SK-N-SH (cell line): ENCODE measurements at places on chromosomes 4 and X. TPM values are rescaled to one million over a fixed set of nuclear protein-coding genes. Genes with fewer than 3 reads are reported as not detected.

- DNase-seq, result no peak
- no peak overlapping the region for H3K4me3 ChIP-seq
- H3K27me3 ChIP-seq, result peaks cover 23% of the 10 kb centered on the region; the same call in 1 of the 2 replicates
These were observed 7.5 kb upstream of the PDLIM3 start for GRCh38 chr4:185542626-185543315.

DNA sequence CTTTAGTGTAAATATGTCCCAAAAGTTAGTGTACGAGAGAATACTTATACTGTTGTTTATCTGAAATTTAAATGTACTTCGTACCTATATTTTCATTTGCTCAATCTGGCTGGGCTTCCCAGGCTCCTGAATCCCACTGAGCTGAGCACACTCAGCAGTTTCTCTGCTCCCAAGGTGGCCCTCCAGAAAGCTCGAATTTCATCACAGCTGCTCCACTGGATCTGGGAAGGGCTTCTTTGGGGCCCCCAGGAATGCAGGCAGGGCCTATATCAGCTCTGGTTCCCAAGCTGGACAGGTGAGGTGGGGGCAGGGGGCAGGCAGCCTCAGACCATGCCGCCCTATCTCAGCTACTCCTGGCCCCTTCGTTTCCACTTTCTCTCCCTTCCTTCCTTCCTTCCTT, 1.5 kb upstream of the FATE1 start:
- no peak overlapping the region for H3K27ac ChIP-seq
- no peak for DNase-seq
- H3K36me3 ChIP-seq, result no peaks in the 10 kb centered on the region

DNA sequence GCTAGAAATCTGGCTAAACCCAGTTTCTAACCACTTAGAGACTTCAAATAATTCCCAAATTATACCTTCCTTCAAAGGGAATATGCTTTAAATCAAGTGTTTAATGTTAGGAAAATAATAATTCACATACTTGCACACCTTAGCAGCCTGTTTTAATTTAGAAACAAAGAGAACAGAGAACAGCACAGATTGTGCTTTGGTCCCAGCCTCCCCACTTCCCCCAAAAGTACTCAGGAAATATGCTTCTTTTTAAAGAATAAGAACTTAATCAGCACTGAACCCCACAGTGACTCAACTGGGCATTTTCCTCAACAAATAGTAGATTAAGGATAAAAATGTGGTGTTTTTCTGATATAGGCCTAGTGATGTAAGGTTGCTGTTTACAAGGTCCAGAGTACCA, 295.8 kb downstream of the GBA3 start:
- no peak overlapping the region for H3K4me3 ChIP-seq
- H3K36me3 ChIP-seq, result no peaks in the 10 kb centered on the region
- H3K27ac ChIP-seq, result no peak overlapping the region
- no peaks in the 10 kb centered on the region for H3K4me1 ChIP-seq

- no peak for DNase-seq
- no peaks in the 10 kb centered on the region for H3K4me1 ChIP-seq
- no peak overlapping the region for H3K27ac ChIP-seq
- H3K27me3 ChIP-seq, result peaks cover 22% of the 10 kb centered on the region
- H3K4me3 ChIP-seq, result no peak overlapping the region
- H3K36me3 ChIP-seq, result no peaks in the 10 kb centered on the region
These were observed 35.9 kb downstream of the MAGEA1 start for GRCh38 chrX:153214934-153215333.

DNA sequence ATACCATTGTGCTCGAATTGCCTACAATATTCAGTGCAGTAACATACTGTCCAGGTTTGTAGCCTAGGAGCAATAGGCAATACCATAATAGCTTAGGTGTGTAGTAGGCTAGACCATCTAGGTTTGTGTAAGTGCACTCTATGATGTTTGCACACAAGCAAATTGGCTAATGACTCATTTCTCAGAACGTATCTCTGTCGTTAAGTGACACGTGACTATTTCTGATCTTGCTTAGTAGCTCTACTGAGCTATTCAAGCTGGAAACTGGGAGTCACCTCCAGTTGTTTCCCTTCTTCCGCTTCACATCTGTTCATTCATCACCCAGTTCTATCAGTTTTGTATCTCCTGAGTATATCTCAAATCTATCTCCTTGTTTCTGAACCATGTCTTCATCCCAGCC, 86.1 kb downstream of the HNRNPD start:
- peaks cover 21% of the 10 kb centered on the region; the same call in 1 of the 2 replicates for H3K27me3 ChIP-seq
- H3K36me3 ChIP-seq, result no peaks in the 10 kb centered on the region
- no peak overlapping the region for H3K4me3 ChIP-seq
- H3K4me1 ChIP-seq, result no peaks in the 10 kb centered on the region
- no peak for DNase-seq

- no peaks in the 10 kb centered on the region for H3K27me3 ChIP-seq
- no peaks in the 10 kb centered on the region for H3K36me3 ChIP-seq
- no peak for DNase-seq
- no peak overlapping the region for H3K27ac ChIP-seq
These were observed 193.6 kb upstream of the BANK1 start for GRCh38 chr4:101596781-101597552.

GRCh38 chrX:132862562-132862961, 95.9 kb downstream of the HS6ST2 start:
- no peaks in the 10 kb centered on the region for H3K4me1 ChIP-seq
- no peak overlapping the region for H3K4me3 ChIP-seq
- no peak overlapping the region for H3K27ac ChIP-seq
- H3K27me3 ChIP-seq, result no peaks in the 10 kb centered on the region; the same call in 1 of the 2 replicates

DNA sequence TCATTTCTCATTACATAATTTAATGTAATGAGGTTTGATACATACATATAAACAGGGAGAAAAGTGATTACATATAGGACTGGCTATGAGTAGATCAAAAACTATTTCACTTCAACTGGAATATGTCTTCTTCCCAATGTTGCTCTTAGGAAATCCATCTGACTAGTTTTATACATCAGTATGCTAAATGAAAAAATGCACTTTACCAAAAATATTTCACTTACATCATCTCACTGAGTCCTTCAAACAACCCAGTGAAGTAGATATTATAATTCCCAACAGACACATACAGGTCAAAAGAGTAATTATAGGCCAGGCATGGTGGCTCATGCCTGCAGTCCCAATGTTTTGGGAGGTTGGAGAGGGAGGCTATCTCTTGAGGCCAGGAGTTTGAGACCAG, 215.9 kb downstream of the MID1 start:
- DNase-seq, result no peak
- H3K27ac ChIP-seq, result no peak overlapping the region
- no peaks in the 10 kb centered on the region for H3K36me3 ChIP-seq
- H3K4me1 ChIP-seq, result no peaks in the 10 kb centered on the region
- no peak overlapping the region for H3K4me3 ChIP-seq

DNA sequence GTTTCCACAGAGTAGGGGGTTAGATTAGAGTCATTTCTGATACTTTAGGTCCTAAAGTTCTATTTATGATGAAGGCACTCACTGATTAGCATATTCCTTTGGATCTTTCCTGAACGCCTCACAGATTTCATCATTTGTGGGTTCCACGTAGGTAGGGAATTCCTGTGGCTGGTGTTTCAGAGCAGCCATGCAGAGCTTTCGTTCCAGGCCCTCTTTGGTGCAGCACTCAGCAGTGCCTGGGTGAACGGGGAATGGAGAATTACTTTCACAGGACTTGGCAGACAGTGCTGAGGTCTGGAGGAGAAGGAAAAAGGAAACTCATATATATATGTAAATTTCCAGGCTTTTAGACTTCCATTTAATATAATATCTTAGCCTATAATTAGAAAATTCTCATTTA, 18.5 kb downstream of the GC start:
- no peaks in the 10 kb centered on the region for H3K36me3 ChIP-seq
- H3K4me1 ChIP-seq, result no peaks in the 10 kb centered on the region
- no peak for DNase-seq
- no peak overlapping the region for H3K4me3 ChIP-seq

Gene NUDT6
- polyA plus RNA-seq, result 10.1 and 10.5 TPM in 2 replicates
